NCI-H226 (cell line): ENCODE measurements at places on chromosomes 7 and 10.

DNA sequence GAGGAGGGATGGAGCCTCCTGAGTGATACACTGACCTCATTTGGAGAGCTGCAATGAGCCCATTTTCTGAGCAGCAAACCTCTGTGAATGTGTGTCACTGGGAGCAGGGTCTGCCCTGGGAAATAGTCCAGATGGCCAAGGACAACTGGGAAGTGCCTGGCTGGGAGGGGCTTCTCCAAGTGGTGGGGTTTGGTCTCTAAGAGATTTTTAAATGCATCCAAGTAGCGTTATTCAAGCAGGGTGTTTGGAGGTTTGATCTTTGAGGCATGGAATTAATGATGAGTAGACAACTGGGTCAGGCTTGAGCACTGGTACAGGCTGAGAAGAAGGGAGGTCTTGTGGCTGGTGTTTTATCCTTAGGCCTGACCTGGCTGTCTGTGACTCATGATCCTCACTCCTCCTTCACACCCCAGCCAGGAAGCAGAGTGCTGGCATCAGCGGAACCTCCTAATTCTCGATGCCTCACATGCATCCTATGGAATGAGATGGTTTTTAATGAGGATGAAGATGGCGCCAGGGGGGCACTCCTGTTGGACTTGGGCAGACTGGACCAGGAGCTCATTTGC, 3.3 kb downstream of the GOLGA7B start:
- peak; percentile 25 for DNase-seq

GRCh38 chr10:121598263-121599249, at the start of gene FGFR2:
Gene FGFR2 (minus strand): TSS chr10:121598444. CDS start chr10:121593817, 4,627 bp downstream.
- DNase-seq, result peak; percentile 50

DNA sequence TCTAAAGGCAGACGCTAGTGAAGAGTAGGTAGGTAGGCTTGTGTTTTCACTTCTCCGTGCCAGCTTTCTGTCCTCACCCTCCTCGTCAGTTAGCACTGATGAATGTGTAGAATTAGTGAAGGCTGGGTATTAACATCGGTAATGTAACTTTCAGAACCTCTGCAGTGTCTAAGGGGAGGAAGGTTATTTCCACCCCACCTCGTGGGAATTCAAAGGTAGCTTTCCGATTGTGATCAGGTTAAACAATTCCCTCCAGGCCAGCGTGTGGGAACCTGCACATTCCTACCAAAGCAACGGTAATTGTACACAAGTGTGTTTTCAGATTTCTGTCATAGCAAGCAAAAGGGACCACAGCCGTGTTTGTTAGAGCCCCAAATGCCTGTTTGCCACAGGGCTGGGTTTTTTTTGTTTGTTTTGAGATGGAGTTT, 405.0 kb upstream of the GALNT17 start:
- no peak for DNase-seq

DNA sequence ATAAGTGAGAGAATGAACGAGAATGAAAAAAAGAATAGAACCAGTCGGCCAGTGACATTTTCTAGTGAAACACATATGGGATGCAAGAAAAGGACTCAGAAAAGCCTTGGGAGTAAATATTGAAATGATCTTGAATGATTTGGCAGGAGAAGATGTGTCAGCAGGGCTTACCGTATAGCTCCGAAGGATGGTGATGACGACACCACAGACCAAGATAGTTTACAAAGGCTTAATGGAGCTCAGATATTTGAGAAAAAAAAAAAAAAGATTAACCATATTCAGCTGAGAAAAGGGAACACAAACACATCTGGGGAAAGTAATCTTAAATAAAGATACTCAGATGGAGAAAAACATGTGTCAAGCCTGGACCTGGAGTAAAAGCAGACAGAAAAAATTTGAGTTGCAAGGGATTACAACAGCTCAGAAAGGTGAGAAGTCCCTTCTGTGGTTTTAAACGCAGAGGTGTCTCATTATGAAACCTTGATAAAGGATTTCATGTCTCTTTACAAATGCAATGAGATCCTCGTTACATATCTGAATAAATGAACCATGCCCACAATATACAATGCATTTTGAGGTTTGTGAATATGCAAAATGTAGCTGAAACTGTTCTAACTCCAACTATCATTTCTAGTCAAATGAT, 36.0 kb downstream of the DNAJB9 start:
- no peak for DNase-seq

- DNase-seq, result peak; percentile 9
Measured at GRCh38 chr10:129491123-129491734, 24.2 kb downstream of the MGMT start.

DNA sequence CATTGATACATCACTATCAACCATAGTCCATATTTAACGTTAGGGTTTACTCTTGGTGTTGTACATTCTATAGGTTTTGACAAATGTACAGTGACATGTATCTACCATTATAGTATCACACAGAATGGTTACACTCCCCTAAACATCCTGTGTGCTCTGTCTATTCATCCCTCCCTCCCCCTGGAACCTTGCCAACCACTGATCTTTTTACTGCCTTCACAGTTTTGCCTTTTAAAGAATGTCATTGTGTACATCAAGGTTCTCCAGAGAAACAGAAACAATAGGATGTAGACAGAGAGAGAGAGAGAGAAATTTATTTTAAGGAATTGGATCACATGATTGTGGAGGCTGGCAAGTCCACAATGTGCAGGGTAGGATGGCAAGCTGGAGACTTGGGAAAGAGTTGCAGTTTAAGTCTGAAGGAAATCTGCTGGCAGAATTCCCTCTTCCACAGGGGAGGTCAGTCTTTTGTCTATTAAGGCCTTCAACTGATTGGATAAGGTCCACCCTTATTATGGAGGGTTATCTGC, 45.1 kb upstream of the CCNJ start:
- DNase-seq, result no peak

GRCh38 chr7:47482013-47482875, 99.7 kb downstream of the TNS3 start:
- DNase-seq, result peak; percentile 89

DNA sequence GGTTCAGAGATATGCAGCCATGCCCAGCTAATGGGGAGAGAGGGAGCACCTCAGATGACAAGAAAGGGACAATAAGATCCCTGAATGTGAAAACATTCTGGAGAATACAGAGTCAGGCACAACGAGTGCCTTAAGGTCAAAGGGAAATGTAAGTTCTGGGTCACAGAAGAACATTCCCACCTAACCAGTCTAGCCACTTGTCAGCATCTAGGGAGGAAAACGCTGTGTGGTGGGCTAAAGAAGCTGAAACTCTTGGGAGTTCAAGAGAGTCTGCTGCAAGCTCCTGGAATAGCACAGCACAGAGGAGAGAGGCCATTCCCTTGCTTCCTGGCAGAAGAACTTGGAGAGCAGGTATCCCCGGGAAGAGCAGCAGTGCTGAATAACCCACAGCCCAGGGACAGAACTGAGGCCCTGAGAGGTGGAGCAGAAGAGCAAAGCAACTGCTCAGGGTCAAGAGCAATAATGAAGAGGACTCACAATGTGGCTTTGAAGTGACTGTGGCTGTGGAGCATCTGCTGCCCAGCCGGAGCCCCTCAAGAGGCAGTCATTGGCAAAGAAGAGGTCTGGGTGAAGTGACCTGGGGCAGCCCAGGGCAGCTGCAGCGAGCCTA, 182.3 kb downstream of the NPSR1 start:
- DNase-seq, result no peak

- peak; percentile 23 for DNase-seq
Measured at GRCh38 chr10:91758303-91759146, 39.7 kb upstream of the TNKS2 start.

- DNase-seq, result no peak
Measured at GRCh38 chr10:11865561-11865960, 42.4 kb downstream of the PROSER2 start.

DNA sequence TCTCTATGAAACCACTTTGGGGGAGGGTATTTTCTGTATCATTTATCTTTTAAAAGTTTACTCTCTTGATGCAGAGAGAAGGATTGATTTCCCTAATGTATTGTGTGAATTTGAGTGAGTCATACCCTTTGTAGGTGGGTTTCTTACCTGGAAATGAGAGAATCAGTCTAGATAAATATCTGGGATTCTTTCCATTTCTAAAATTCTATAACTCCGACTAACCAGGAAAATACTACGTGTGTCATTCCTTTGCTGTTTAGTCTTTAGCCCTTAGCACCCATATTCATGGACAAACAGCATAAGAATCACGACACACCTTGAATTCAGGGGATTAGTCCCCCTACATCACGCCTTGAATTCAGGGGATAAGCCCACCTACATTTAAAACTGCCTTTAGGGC, 139.1 kb downstream of the GATA3 start:
- DNase-seq, result peak; percentile 36
